CD8-positive, alpha-beta memory T cell (primary cell): ENCODE measurements at places on chromosomes 12 and 14. TPM values are rescaled to one million over a fixed set of nuclear protein-coding genes. Genes with fewer than 3 reads are reported as not detected.

Gene ANKRD52
- total RNA-seq, result 69.9 TPM

GRCh38 chr12:89259821-89260220, 92.5 kb downstream of the DUSP6 start:
- DNase-seq, result no peak

Gene FLVCR2
- total RNA-seq, result 2.6 TPM

- no peak for DNase-seq
These were observed 6.4 kb upstream of the GPR68 start for GRCh38 chr14:91250912-91251311.

Gene MSI1
- 0.22 TPM for total RNA-seq

GRCh38 chr12:1629338-1630132, 504 bp downstream of the WNT5B start:
- DNase-seq, result no peak

DNA sequence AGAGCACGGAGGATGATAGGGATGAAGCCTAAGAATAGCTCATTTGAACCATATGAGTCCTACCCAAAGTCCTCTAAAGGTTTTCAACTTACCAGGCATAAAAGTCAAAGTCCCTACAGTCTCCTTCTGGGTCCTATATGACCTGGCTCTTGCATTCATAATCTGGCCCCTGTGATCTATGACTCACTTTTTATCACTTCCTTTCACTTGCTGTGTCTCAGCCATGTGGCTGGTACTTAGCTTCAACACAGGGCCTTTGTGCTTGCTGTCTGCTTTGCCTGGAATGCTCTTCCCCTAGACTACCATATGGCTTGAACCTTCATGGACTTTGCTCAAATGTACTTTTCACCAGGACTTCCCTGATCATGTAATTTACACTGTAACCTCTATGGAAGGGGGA, 137.6 kb upstream of the TMTC1 start:
- DNase-seq, result no peak

- no peak for DNase-seq
These were observed 11.3 kb upstream of the GNG2 start for GRCh38 chr14:51849097-51849496.

Gene DEPDC4
- total RNA-seq, result 1.2 TPM

DNA sequence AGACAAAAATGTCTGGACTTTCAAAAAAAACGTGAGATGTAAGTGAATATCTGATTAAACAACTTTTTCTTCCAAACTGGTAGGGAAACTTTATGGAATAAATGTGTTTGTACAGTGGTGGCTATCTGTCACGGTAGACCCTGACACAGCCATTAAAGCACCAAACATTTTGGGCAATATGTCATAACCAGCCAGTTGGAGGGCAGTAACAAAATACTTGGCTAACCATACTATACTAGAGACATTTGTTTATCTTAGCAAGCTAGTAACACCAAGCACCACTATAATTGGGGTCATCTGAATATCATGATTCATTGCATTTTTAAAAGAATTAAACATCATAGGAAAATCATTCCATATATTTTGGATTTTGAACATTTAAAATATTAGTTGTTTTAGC, 6.0 kb upstream of the MYF6 start:
- no peak for DNase-seq

Gene KRT72
- not detected for total RNA-seq

DNA sequence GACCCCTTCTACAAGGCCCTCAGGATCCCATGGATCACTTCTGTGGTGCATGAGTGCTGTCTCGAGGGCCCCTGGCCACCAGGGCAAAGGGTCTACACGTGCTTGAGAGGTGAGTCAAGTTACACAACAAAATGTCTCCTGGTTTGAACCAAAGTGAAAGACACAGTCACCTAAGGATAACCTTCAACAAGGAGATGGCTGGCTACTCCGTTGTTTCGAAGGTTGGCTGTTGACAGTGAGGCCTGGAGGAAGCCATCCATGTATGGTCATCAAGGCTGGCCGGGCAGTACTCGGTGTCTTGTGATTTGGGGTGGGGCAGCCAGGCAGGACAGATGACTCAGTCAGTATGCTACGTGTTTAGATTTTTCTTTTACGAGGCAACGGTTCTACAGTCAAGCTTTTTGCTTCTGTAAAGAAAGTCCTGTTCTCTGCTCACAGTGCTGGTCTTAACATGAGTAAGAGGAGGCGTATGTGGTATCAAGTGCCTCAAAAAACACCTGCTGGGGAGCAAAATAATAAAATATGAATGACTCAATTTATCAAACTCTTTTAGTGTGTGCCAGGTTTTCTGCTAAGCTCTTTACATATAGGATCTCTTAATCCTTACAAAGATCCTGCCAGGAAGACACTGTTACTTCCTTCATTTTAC, 18.0 kb upstream of the NT5DC3 start:
- DNase-seq, result no peak

Gene FGF23
- total RNA-seq, result not detected

Gene CD4
- total RNA-seq, result 1.2 TPM

- no peak for DNase-seq
These were observed 132.8 kb downstream of the DIO2 start for GRCh38 chr14:80078501-80078900.

GRCh38 chr12:51589060-51589459, 2.0 kb upstream of the SCN8A start:
- DNase-seq, result no peak

DNA sequence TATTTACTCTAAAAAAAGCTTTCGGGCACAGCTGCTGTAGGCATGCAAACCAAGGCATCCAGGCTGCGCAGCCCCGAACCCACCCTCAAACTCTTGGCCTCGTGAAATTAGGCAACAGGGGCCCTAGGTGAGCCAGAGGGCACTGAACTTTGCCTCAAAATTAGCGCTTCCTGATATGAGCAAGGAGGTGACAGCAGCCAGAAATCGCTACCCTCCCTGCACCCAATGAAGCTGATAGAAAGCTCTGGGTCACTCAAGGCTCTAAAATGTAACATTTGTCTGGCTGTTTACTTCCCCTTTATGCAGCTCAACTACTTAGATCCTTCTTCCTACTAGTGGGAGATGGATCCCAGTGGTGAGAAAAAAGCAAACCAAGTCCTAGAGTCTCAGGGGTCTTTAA, 61.8 kb downstream of the PITPNM2 start:
- DNase-seq, result no peak

DNA sequence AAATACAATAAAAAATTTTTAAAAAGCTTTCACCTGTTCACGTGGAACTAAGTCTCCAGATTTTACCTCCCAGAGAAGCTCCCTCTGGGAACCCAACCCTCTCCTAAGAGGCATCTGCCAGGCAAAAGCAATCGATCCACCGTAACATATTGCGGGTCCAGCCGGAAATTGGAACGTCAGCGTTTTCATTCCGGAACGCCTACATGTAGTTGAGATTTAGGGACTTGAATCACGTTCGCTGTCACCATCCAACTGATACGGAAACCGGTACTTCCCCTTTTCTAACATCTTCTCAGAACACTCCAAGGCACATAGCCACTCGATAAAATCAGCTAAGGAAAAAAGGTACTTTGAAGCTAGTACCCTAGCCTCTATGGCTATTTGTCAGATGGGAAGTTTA, 70.3 kb downstream of the COX16 start:
- no peak for DNase-seq

- no peak for DNase-seq
These were observed 68.6 kb downstream of the ACSS3 start for GRCh38 chr12:81146228-81147225.

- DNase-seq, result no peak
These were observed 106.6 kb downstream of the OTOGL start for GRCh38 chr12:80205960-80206359.

- no peak for DNase-seq
These were observed 9.9 kb downstream of the POP5 start for GRCh38 chr12:120571299-120571698.

- DNase-seq, result no peak
These were observed 223.8 kb downstream of the VRK1 start for GRCh38 chr14:97021001-97021400.

DNA sequence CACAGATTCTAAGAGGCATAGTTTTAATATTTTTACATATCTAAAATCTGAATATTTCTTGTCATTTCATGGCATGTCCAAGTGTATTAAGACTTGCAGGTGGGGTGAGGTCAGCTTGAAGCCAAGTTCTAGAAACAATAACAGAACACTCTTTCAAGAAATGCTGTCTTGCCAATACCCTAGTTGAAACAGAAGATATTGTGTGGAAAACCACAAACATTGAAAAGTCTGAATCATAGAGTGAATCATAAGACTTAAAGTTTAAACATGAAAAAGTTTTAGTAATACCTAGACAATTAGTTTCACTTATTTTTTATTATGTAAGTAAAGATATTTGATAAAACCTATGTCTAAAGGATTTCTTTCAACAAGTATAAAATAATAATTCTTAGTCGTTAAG, 191.5 kb upstream of the CAND1 start:
- DNase-seq, result no peak

Gene MEG3
- total RNA-seq, result not detected

Gene VWF
- not detected for total RNA-seq

GRCh38 chr12:68260153-68260552, 6.7 kb upstream of the IL22 start:
- DNase-seq, result no peak

Gene CMTM5
- total RNA-seq, result not detected

DNA sequence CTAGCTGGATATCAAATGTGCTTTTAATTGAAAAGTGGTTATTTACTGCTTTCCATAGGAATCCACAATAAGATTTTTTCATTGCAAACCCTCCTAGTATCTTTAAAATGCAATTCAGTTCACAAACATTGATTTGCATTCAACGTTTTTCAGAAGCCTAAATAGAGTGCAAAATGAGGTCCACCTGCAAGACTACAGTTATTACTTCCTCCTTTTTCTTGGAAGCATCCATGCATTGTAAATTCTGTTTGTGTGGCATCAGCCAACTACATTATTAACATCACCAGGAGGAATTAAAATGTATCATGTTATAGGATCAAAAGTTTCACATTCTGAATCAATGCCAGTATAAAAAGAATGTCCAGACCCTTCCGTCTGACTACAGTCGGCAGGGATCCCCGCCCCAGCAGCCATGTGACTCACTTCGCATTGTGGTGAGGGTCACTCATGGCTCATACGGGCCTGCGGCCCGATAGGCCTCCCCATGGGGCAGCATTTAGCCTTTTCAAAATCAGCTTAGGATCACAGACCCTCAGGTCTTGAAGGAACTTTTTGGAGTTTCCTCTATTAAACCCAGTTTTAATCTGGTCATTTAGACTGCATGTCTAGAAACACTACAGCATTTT, 46.3 kb downstream of the NTF3 start:
- no peak for DNase-seq

- DNase-seq, result no peak
These were observed 37.1 kb downstream of the CHGA start for GRCh38 chr14:92959761-92960680.

Gene GEMIN2
- 18.1 TPM for total RNA-seq

- no peak for DNase-seq
These were observed 106.0 kb downstream of the BRMS1L start for GRCh38 chr14:35932136-35932535.

Gene PELI2
- 3.3 TPM for total RNA-seq

Gene LETMD1
- total RNA-seq, result 61.8 TPM

GRCh38 chr14:77897374-77897773, 97.5 kb downstream of the ADCK1 start:
- DNase-seq, result no peak

- no peak for DNase-seq
These were observed 19.6 kb upstream of the GALNT8 start for GRCh38 chr12:4700621-4701026.

Gene TROAP
- 33.6 TPM for total RNA-seq

- no peak for DNase-seq
These were observed 25.4 kb downstream of the CCDC62 start for GRCh38 chr12:122799641-122800243.

Gene SPTB
- total RNA-seq, result 0.18 TPM

- DNase-seq, result no peak
These were observed 22.6 kb downstream of the GPHB5 start for GRCh38 chr14:63296060-63296563.

DNA sequence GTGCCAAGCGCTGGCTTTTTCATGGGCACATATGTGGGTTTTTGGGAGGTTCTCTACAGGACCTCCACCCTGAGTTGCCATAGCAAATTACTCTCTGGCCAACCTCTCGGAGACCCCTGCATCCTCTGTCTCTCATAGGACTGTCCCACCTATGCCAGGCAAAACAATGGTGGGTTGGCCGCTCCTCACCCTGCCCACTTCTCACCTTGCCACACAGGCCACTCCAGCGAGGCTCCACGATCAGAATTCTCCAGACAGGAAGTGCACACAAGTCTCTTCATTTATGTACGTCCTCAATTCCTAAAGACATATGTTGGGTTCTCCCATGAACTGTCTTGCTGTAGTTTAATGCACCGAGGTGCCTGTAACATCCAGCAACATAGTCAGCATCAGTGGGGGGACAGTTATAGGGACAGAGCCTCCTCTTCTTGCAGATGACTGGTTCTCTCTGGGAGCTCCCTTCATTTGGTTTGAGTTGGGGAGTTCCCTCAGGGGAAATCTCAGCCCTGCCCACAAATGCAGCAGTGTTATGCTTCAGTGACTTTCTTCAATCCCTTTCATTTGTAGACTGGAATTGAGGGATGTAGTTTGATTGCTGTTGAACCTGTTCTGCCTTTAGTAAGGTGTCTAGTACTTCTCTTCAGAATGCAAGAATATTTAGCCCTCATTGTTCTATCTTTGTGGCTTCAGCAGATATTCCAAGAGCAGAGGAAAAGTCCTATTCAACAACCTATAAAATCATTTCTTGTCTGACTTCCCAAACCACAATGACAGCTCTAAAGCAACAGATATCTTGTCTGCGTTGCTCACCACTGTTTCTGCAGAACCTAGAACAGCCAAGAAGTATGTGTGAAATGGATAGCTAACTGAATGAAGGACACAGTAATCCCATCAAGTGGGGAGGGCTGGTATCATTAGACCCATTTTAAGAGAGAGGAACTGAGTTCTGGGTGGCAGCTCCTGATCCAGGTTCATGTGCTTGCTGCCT, 2.8 kb upstream of the LTBP2 start:
- no peak for DNase-seq

Gene SYNE2
- 45.6 TPM for total RNA-seq

DNA sequence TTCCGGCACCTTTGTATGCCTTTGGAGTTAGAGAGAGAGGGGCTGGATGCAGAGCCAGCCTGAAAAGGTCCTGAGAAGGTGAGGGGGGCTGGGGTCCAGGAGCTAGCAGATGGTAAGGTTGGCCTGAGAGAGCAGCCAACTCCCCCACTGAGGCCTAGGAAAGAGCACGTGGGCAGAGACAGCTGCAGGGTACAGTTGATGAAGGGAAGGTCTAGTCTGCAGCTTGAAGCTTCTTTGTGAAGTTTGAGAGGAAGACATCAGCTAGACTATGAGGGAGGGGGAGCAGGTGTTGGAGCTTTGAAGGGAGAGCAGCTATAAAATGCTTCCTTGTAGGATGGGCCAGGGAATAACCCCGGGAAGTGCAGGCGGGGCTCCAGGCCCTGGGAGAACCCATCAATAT, 289.3 kb upstream of the AMIGO2 start:
- no peak for DNase-seq

- no peak for DNase-seq
These were observed 5.2 kb downstream of the P2RX4 start for GRCh38 chr12:121214855-121215745.
